ENCODE measurements at places on chromosomes 4 and X.

- no peak for DNase-seq
Measured at GRCh38 chr4:40515037-40515397, 114.6 kb downstream of the RBM47 start.

- DNase-seq: no peak
Measured at GRCh38 chr4:177860171-177860570, 417.9 kb upstream of the AGA start.

DNA sequence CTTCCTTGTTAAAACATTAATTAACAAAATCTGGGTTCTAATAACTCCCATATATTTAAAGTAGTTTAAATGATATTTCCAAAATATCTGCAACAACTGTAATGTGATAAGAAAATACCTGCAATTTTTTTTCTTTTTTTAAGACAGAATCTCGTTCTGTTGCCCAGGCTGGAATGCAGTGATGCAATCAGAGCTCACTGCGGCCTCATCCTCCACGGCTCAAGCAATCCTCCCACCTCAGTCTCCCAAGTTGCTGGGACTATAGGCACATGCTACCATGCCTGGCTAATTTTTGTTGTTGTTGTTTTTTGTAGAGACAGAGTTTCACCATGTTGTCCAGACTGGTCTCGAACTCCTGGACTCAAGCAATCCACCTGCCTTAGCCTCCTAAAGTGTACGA, 45.7 kb upstream of the NSUN7 start:
- no peak for DNase-seq

GRCh38 chrX:111010111-111010510, 85.9 kb upstream of the PAK3 start:
- no peak for DNase-seq

- DNase-seq: no peak
Measured at GRCh38 chr4:76696109-76696508, 201.8 kb downstream of the SOWAHB start.

DNA sequence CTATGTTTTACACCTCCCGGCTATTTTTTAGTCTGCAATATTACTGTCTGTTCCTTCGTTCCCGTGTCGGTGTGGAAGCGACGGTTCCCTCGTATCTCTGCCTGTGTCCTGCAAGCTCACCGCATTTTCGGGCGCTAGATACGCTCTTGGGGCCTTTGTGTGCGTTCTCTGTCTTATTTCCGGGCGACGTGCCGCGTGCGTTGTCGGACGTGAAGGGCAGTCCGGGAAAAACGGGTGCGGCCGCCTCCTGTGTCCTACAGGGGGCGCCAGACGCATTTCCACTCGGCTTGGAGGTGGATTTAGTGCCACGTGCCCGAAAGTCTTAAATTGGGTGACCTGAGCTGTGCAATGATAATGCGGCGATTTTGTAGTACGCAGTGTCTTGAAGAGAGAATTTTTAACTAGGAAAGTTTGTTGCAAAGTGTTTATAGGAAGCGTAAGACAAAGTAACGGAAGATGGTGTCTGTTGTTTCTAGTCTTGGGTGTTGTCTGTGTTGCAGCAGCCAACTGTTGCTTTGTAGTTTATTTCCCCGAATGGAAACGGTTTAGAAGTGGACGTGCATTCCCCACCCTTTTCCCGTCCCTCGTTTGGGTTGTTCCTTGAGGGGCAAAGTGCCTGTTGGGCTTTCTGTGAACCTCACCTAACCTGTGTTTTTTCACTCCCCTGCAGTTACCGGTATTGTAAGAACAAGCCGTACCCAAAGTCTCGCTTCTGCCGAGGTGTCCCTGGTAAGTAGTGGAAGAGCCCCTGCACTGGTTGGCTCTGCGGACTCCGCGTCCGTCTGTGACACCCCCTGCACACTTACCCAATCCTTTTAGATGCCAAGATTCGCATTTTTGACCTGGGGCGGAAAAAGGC, 720 bp downstream of the RPL10 start:
- peak; percentile 60 for DNase-seq

- no peak for DNase-seq
Measured at GRCh38 chr4:149322203-149322602, 493.4 kb downstream of the IQCM start.

- no peak for DNase-seq
Measured at GRCh38 chrX:122517786-122518185, 666.3 kb upstream of the GRIA3 start.

DNA sequence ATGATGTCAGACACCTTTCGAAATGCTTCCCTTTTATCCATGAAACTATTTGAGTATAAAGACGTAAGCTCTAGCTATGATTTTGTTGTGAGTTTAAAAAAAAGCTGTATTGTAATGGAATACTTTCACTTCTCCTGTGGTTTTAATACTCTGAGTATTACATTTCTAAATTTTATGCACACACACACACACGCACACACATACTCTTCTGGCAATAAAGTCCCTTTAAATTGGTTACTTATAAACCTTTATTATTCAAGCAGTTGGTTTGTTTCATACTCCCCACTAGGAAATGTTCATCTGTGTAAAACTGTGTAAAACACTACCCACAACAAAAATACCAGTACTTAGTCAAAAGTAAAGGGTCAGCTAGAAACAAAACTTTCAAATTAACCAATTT, 18.2 kb downstream of the VAMP7 start:
- DNase-seq: no peak

DNA sequence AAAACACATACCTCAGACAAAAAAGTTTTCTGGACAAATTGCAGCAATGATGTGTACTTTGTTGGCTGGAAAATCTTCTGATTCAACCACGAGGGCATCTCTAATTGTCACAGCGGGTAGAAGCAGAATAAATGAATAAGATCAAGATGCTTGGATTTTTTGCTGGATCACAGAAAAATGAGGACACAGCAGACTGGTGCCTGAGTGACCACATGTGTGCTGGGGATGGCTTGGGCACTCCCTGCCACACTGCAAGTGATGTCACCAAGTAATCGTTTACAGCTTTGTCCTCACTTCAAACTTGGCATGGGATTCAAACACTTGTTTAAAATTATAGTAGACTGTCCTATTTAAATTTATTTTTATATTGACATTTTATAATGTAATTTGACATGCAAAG, 557.0 kb downstream of the SPRY1 start:
- no peak for DNase-seq

DNA sequence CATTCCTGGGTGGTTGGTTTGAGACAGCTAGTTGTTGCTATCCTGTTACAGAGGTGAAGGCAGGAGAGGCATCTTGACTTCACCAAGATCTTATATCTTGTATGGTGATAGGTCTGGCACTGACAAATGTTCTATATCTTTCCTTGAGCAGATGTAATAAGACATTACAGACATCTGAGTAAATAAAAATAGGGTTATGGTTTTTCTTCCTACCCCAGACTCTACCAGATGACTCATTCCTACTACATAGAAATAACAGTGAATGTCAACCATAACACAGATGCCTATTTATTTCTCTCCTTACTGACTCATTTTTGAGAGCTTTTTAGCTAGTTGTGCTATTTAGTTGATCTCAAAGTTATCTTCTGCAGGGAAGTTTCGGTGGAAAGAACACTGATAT, 21.9 kb downstream of the HNRNPH2 start:
- no peak for DNase-seq

DNA sequence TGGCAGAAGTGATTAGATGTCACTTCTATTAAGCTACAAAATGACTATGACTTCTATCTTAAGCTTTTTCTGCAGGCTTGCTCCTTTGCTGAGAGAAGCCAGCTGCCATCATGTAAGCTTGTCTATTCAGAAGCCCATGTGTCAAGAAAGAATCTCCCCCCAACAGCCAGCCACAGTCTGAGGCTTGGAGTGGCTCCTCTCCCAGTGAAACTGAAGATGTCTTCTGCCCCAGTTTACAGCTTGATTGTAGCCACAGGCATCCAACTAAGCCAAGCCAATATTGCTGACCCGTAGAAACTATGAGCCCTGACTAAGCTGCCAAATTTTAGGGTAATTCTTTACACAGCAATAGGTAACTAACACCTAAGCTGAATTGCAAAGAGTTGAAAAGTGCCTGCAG, 26.7 kb upstream of the SLC10A7 start:
- DNase-seq: no peak

DNA sequence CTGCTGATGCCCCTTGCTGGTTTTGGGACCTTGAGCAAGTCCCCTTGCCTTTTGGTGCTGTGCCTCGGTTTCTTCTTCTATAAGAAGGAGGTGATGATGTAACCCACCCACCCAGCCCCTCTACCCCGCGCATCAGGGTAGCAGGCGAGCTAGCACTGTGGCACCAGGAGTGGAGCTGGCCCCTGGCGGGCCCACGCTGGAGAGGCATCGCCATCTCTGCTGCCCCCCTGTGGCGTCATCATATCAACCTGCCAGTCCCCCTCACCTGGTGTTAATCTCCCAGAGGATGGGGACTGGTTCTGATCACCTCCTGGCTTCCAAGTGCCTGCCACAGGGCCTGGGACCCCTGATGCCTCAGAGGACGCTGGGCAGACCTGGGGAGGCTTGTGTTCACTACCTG, 6.3 kb upstream of the SORCS2 start:
- DNase-seq: no peak

DNA sequence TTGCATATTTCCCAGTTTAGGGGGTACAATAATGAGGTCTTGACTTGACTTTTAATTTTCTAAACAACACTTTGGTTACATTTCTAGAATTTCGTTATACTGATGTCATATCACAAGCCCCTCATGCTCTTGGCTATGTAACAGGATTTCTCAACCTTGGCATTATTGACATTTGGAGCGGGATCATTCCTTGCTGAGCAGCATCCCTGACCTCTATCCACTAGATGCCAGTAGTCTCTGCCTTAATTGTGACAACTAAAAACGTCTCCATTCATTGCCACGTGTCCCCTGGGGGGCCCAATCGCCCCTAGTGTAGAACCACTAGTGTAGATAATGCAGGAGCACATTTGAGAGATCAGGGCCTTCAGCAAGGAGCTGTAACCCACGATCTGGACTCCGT, 234.2 kb upstream of the MID1 start:
- DNase-seq: no peak

DNA sequence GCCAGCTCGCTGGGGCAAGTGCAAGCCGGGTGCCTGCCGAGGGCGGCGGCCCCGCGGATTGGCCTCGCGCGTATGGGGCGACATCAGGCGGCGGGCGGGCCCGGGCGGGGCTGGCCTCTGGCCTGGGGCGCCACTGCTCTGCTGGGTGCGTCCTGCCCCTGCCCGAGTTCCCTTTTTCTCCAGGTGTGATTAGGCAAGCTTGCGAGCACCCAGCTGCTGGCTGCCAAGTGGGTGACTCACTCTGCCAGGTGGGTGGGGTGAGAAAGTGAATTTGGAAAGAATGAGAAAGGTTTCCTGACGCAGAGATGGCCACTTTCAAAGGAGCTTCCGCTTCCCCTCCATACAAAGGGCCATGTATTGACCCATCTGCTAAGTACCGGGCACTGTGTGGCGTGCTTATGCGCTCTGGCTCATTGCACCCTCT, 32.5 kb downstream of the FGFBP1 start:
- no peak for DNase-seq

GRCh38 chr4:185071236-185071811, 53.0 kb downstream of the HELT start:
- no peak for DNase-seq

- no peak for DNase-seq
Measured at GRCh38 chrX:13732246-13733067, 2.0 kb downstream of the TRAPPC2 start.

GRCh38 chr4:83906561-83906960, 370.7 kb downstream of the GPAT3 start:
- DNase-seq: no peak

DNA sequence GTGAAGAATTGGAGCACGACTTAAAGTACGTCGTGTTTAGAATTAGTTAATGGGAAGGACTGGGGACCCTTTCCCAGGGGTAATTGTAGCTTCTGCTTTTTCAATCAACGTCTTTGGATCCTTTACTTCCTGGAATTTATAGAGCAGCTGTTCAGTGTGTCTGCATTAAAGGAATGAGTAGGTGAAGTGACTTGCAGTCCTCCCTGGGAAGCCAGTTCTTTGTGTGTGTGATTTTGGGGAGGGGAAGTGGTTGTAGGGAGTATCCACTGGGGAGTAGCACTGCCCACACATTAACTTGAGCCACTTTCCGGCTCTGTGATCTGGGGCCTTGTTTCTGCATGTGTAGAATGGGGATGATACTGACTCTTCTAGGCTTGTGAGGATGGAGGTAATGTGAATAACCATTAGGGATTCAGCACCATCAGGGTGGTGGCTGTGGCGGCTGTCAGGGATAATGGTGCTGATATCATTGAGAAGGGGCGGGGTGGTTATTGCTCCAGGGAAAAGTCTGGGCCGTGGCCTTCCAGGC, 54.7 kb downstream of the TMEM131L start:
- DNase-seq: no peak

DNA sequence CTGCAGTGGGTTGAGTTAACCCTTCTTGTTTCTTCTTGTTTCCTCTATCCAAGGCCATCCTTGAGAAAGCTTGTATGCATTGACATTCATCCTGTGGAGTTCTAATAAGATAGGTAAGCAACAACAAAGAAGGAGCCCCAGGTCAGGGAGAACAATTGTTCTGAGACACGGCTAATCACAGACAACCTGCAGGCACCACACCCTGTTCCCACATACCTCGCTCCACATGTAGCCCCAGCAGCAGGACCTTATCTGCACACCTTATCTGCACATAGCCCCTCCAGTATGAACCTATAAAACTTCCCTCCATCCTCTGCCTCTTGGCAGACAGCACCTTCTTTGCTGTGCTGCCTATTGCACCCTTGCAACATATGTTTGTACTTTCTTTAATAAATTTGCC, 129.1 kb downstream of the MSL3 start:
- no peak for DNase-seq

DNA sequence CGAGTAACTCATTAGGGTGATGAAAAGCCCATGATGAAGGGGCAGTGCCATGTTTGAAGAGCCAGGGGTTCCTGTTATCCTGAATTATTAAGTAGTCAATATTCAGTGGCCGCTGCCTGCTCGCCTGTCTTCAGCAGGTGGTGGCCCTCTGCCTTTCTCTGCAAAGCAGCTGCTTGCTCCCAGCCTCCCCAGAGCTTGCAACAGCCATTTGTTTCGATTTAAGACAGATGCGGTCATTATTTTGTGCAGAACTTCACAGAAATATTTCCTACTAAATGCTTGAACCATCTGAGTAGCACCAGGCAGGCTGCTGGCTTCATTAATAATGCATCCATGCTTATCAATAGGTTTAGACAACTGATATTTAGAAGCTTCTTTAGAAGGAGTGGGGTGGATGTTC, 104.3 kb upstream of the TTC29 start:
- no peak for DNase-seq

- DNase-seq: no peak
Measured at GRCh38 chr4:58551676-58552075, 1441.5 kb upstream of the IGFBP7 start.

DNA sequence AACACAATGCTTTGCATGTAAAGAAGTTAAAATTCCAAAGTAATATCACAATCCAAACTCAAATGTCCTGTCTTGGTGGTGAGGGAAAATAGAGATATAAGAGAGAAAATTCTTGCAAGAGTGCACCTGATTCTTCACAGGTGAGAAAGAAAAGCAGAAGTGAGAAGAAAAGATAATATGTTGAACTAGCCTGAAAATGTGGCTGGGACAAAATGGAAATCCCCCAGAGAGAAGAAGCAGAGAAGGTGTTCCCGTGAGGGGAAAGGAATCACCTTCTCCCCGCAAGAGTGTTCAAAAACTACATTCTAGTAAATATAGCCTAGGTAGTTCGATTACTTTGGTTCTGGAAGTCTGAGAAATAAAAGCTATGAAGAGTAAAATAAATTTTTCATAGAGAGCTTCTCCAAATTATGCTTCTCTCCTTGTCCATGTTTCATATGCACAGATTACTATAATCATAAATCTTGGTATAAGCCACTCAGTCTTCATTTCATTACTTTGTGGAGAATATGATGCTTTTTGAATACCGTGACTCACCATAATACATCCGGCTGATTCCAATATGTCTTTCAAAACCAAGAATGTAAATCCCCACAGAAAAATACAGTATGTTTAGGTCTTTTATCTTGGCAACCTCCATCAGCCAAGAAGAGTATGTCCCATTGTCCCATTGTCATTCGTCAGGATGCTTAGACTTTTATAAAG, 63.1 kb downstream of the COX18 start:
- DNase-seq: no peak
